Muscle of arm (tissue), 14 donors: ENCODE measurements at places on chromosomes 6 and 20. TPM values are rescaled to one million over a fixed set of nuclear protein-coding genes. Genes with fewer than 3 reads are reported as not detected.

The THBS2 gene
- polyA plus RNA-seq, result 39.5 TPM

- peak; percentile 92 for DNase-seq
Measured at GRCh38 chr6:34526992-34527728, 29.0 kb downstream of the SPDEF start.

The FNDC11 gene
- polyA plus RNA-seq, result 0.81 TPM

- DNase-seq, result no peak
Measured at GRCh38 chr20:11235058-11235457, 561.3 kb upstream of the JAG1 start.

The SOBP gene
- 24.4 TPM for polyA plus RNA-seq

DNA sequence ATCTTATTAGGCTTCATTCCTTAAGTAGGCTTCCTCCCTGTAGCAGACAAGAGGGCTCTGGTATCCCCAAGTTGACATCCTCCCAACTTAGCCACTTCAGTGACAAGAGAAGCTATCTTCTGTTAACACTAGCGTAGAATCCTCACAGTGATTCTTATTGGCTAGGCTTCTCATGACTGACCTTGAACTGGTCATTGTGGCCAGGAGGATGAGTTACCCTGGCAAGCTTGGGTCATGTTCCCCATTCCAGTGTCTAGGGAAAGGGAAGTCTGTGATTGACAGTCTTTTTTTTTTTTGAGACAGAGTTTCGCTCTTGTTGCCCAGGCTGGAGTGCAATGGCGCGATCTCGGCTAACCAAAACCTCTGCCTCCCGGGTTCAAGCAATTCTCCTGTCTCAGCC is 7.1 kb downstream of the CDKAL1 start:
- DNase-seq, result no peak

DNA sequence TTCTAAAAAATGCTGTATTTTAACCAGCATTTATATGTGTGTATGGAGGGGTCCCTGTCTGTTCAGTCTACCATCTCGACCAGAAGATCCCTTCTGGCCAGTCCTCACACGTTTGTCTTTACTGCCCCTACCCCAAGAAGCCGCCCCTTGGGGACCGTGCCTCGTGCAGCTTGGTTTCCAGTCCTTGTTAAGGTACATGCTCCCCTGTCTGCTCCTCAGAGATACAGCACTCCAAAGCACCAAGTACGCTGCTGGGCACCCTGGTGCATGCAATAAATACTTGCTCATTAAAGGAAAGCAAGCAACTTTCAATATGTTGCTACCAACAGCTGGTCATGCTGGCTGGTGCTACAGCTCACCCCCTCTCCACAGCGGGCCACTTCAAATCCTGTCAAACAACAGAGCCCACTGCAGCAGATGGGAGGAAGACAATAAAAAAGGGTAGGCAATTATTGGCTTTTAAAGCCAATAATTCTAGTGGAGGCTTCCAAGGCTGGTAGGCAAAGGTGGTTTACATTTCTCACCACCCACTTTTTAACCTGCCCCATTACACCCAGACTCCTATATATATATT is 61.6 kb downstream of the PSMG4 start:
- no peak for DNase-seq

DNA sequence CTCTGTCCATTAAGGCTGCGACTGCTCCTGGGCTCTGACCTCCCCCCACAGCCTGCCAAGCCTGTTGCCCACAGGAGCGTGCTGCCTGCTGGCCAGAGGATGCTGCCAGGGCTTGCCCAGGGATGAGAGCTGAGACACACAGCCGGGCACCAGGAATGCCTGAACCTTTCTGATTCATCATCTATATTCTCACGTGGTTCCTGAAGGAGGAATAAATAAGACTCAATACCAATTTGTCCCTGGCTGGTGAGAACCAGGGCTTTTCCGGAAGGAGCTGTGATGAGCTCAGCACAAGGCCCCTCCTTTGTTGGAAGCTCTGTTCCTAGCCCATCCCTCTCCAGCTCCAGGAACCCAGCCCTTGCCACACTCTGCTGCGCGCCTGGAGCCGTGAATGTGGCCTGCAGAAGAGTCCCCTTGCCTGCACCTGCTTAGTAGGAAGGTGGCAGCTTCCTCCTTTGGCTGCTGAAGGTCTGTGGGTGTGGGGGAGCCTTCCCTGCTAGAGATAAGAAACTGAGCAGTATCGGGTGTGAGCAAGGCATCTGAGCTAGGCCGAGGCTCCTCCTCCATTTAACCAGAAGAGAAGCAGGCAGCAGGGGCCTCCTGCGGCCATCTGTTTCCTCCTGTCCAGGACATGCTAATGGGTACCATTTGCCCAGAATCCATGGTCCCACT is 37.9 kb downstream of the SYNDIG1 start:
- DNase-seq, result no peak

DNA sequence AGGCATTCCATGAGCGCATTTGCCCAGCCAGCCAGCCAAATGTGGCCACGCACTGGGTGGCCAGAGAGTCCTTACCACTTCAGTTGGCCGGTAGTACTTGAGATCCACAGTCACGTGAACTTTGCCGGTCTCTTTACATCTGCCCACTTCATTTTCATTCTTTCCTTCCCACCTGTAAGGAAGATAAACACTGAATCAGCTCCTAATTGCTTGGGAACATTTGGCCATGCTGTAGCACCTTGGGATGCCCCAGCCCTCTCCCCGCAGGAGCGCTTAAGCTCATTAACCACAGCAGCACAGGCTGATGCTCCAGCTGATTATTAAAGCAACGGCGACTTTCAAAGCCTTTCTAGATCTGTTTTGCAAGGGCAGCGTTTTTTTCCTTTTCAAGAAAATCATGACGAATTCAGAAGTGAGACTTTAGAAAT is 116.6 kb downstream of the FOXC1 start:
- no peak for DNase-seq
